Chondrocyte (in vitro differentiated cells): ENCODE measurements at places on chromosomes 7 and 10. TPM values are rescaled to one million over a fixed set of nuclear protein-coding genes. Genes with fewer than 3 reads are reported as not detected.

The GSTO2 gene
- 0.28 to 0.73 TPM (median 0.32 TPM) in 3 replicates for total RNA-seq

The PUS7 gene
- 15.2 to 18.5 TPM (median 16.2 TPM) in 3 replicates for total RNA-seq

The RPEL1 gene
- not detected in 3 replicates for total RNA-seq

The CYP17A1 gene
- not detected in 3 replicates for total RNA-seq

The AKR1D1 gene
- not detected in 3 replicates for total RNA-seq

DNA sequence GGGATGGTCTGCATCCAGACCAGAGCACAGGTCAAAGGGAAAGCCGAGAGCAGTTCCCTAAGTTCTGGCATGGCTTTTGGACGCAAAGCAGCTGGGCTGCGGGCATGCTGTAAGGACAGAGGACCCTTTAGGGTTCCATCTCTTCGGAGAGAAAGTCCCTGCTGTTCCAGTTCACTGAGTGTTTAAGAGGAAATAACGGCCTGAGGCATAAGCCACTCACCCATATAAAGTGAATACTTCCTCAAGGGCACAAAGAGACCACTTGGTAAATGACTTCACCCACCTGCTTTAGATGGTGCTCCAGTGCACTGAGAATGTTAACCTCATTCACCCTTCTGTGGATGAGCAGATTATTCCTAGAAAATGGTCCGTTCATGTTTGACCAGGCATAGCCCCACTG, 586.7 kb upstream of the GALNT17 start:
- no peak for DNase-seq

DNA sequence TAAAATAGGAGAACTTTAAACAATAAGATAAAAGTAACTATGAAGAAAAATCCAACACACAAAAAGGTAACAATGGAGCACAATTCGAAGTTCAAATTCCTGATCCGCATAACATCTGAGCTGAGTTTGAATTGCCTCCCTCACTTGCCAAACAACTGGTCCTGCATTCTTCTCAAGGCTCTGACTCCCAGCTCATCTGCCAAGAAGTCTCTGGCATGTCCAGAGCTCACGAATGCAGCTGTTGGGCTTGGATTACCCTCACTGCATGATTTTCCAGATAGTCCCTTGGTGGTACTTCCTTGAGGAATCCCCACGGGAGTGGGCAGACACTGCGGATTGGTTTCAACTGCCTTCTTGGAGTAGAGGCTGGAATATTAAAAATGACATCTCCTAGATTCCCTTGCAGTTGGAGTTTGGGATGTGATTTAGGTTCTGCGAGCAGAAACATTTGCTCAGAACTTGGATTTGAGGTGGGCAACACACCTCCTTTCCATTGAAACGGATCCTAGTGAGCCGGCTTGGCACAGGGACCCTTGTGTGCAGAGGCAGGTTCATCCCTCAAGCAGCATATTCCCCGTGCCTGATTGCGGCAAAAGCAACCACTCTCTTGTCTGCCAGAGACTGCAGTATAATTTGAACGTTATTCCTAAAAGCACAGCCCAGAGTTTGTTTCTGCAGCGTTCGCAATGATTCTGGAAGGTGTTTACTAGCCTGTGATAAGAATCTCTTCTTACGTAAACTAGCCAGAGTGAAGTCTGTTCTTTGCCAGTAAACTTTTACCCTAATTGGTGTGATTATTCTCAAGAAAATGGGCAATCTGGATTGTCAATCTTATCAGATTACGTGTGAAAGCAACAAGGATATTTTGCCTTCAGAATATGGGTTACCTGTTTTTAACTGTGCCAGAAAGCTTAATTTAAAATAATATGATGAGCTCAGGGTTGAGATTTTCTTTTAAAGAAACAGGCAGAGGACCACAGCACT, 23.4 kb upstream of the PRKCQ start:
- no peak for DNase-seq

DNA sequence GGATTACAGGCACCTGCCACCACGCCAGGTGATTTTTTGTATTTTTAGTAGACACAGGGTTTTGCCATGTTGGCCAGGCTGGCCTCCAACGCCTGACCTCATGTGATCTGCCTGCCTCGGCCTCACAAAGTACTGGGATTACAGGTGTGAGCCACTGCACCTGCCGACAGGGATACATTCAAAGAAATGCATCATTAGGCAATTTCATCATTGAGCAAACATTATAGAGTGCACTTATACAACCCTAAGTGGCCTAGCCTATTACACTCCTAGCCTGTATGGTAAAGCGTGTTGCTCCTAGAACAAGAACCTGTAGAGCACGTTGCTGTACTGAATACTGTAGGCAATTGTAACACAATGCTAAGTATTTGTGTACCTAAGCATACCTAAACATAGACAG, 350.3 kb downstream of the GALNT17 start:
- DNase-seq = no peak

DNA sequence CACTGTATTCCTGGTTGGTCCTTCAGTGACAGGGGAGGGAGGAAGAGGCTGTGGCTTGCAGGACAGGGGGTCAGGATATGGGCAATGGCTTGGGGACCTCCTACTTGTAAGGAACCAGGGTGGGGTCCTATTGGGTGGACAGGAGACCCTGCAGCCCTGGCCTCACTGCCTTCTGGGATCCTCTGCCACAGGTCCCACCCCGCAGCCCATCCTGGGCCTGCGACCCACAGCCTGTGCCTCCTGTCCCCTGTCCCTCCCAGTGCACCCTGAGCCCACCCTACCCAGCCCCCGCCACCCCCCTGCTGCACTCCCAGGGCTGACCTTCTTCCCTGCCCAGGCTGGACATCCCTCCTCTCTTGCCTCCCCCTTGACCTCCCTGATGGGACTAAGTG, 58.7 kb upstream of the MYL10 start:
- no peak for DNase-seq

DNA sequence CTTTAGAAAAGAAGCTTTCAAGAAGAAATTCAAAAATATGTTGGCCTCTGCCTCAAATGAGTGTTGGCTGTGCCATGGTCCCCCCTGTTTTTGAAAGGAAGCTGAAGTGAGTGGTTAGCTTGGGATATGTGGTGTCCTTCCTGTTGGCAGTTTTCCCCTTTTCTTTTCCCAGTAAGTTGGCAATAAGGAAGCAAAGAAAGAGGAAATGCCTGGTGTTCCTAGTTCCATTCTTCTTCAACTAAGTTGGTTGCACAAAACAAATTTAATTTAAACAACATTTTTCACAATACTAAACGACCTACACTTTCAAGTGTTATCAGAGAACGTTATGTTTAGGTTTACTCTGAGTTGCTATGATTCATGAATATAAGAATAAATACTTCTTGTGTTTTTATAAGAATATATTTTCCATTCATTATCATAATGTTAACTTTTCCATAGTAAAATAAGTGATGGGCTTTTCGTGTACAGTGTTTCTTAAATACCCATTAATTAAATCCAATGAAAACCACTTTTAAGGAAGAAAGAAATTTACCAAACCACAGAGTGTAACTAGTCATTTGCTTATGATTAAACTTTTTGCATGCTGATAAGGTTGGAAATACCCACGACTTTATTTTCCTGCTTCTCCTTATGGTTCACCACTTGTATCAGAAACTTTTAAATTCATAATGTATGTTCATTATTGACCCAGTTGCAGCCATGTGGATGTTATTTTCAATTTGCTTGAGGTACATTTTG, 7.7 kb downstream of the HDAC9 start:
- DNase-seq = no peak

- DNase-seq = no peak
Measured at GRCh38 chr10:24239289-24240040, 30.5 kb downstream of the KIAA1217 start.

- no peak for DNase-seq
Measured at GRCh38 chr10:8211631-8212030, 157.1 kb downstream of the GATA3 start.

- DNase-seq = no peak
Measured at GRCh38 chr7:1601956-1602355, 32.1 kb upstream of the PSMG3 start.

DNA sequence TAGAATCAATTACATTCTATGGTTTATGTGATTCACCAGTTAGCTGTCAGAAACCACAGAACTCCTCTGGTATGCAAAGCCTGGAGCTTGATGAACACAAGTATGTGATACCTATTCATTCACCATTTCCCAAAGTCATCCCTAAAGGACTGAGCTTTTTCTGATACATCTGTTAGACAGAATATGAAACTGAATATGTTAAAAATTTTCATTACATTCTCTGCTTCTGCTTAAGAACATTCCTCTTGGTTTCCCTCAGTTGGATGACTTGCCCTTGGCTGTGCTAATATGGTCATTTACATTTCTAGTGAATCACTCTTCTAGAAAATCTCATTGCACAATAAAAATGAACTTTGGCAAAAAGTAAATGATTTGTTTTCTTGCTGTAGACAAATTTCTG, 10.8 kb upstream of the PON1 start:
- DNase-seq = no peak

- no peak for DNase-seq
Measured at GRCh38 chr7:94510582-94511496, 1.2 kb downstream of the CASD1 start.

GRCh38 chr7:155464183-155464582, 6.3 kb downstream of the EN2 start:
- no peak for DNase-seq

DNA sequence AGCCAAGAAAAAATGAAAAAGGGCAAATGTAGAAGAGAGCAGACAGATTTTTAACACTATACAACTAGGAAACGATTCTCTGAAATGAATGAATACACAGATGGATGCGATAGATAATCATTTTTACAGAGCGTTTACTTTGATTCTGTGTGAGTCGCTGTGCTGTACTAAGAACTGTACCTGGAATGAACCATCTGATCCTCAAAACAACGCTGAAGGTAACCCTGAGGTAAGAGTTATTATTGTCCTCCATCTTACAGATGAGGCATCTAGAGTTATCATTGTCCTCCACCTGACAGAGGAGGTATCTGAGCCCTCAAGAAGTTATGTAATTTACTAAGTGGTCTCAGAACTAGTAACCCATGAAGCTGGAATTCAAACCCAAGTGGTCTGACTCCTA, 80.2 kb downstream of the CHCHD3 start:
- no peak for DNase-seq

DNA sequence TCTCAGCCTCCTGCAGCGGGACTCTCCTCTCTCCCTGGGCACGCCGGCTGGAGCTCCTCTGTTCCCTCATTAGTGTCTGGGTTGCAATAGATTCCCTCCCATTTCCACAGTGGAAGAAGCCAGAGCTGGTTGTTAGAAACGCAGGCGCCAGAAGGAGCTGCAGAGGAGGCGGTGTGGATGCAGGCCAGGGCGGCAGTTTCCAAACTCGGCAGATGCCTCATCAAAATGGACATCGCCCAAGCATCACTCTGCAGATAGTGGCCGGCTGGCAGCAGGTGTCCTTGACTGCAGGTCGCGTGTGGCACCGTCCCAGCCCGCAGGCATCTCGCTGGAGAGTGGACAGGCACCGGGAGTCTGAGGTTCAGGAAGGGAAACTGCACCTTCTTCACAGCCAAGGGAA, 201.8 kb downstream of the TCERG1L start:
- DNase-seq = peak; percentile 89

DNA sequence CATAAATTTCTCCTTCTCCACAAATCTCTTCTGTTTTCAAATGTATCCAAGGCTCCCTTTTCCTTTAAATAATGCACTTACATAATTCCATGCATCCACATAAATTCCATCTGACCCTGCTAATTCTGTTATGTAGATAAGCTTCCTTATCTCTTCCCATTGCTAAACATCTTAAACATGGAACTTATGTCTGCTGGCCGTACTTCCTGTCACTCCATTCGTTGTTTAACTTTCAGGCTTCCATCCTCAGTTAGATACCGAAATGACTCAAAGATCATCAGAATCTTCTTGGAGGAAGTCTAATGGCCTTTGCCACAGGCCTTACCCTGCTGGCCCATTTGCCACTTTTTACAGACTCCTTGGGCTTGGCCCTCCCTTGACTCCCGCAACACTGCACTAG, 330.9 kb downstream of the GFRA1 start:
- DNase-seq = no peak

DNA sequence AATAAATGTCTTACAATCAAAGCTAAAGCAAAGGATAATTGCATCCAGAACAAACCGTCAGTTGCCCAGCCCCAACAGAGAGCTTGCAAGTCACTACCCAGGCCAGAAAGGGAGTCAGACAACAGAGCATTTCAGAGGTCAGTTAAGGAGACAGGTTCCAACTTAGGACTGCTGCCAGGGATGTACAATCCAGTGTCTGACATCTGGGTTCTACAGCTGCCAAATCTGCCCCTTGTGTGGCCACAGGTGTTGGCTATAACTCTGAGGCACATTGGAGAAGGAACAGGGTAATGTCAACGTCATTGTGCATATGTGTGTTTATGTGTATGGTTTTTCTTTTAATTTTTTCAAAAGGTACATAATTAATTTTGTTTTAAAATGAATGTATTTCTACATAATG, 85.2 kb upstream of the GLCCI1 start:
- no peak for DNase-seq

DNA sequence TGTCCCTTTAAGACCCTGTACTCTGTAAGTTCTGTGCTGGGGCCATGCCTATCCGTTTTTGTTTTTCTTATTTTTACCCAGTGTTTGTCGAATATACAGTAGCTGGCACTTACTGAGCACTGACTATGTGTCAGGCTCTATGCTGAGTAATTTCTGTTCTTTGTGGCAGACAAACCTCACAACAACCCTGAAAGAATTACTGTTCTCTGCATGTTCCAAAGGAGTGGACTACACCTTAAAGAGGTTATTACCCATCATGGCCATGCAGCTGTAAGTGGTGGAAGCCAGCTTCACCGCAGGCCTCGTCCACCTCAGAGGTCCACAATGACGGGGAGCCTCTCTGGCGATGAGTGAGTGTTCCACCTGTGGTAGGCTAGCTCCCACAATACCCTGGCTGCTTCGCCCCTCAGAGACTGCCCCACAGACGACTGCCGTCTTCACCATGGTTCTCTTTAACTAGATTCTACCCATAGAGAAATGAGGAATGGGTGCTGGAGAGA, 30.1 kb upstream of the RBM20 start:
- no peak for DNase-seq

- DNase-seq = no peak
Measured at GRCh38 chr7:96921231-96921630, 84.1 kb upstream of the DLX6 start.

DNA sequence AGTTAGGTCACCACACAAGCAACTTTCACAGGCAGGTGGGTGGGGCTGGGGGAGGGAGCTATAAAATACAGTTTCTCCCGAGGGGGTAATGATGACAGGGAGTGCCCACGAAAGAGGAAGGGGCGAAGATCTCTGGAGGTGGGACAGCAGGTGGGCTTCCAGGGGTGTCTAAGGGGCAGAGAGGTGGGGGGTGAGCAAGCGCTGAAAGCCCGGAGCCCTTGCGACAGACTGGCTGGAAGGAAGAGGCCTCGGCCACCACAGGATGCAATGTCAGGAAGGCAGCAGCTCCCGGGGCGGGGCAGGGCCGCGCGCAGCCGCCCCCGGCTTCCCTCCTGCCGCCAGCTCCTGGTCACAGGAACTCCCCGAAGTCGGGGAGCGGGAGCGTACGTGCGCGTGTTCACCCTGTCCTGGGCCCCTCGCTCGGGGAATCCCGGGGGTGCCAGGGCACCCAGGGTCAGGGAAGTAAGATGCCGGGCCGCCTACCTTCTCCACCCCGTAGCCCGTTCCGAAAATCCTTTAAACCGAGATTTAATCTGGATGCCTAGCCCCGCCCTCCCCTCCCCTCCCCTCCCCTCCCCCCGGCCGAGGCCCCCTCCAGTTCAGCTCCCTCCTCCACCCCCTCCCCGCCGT, 105.2 kb upstream of the PPIF start:
- DNase-seq = no peak

GRCh38 chr7:147089051-147089461, 972.5 kb downstream of the CNTNAP2 start:
- no peak for DNase-seq
